ENCODE measurements at places on chromosomes 4 and X.

DNA sequence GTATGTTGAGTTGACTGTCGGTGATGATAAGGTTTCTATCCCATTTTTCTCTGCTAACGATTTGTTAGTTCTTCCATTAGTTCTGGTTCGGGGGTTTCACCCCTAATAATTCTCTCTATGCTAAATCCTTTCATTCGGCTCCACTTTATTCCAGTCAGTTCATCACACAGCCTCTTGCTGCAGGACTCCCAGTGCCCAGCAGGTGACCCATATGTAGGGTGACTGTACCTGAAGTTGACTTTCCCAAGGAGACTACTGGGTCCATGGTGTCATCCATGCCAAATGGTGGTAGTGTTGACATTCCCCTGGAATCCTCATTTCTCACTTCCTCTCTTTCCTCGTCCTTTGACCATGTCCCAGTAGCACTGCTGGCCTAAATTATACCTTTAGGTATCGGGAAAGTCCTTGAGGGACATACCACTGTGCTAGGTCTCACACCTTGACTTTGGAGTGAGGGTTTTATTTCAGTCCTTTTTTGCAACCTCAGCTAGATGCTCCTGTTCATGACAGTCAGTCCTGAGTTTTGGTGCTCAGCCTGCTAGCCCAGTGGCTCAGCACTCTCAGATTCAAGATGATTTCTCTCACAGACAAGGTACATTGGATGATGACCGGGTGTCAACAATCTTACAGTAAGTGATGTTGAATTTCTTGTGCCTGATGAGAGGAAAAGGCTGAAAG lies 105.1 kb upstream of the ARHGAP24 start:
- no peak for DNase-seq

DNA sequence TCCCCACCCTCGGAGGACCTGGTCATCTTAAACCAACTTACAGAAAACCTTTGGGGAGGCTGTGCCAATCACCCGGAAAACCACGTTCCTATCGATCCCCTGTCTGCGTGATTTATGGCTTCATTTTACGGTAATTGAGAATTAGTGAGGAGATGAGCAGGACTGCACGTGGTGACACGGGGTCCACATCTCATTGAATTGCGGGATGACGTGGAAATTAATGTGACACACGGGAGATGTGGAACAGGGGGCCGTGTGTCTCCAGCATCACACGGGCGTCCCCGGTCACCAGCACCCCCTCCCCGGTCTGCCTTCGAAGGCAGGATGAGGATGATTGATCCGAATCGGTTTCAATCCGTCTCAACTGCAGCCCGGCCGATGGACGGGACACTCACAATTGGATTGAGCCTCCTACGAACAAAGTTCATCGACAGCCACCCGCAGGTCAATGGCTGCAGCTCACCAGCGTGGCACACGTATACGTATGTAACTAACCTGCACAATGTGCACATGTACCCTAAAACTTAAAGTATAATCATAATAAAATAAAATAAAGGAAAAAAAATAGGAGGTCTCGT lies 160.3 kb downstream of the SHOX start:
- DNase-seq, result no peak

DNA sequence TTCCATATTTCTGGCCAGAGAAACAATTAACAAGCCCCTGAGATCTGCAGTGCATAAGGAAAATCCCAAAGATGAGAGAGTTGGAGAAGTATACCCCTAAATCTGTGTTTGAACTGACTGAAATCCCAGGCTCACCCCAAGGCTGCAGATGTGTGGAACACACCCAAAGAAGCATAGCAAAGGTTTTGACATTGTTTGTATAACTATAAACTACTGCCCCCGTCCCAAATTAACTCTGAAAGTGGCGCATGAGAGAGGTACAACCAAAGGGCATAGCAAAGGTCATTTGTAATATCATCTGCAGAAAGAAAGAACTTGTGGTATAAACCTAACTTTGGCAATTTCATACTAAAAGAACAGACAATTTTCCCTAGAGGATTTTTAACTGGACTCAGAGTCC lies 157.9 kb downstream of the DCAF12L1 start:
- DNase-seq, result no peak

GRCh38 chr4:112819729-112820128 lies 182.8 kb downstream of the LARP7 start:
- no peak for DNase-seq

- no peak for DNase-seq
These were observed 84.5 kb downstream of the AASDH start for GRCh38 chr4:56302760-56303159.

DNA sequence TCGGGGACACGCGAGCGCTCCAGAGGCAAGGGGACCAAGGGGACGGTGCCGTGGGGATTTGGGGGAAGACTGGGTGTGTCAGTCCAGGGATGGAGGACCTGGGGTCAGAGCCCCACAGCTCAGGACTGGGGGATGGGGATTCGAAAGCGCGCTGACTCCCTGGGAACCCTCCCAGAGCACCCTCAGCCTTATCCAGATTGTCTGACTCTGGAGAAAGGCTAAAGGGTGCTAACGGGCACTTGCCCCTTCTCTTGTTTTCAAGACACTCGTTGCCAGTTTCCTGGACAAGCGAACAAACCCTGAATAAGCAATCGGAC lies 1.1 kb downstream of the DOCK11 start:
- DNase-seq, result no peak

- DNase-seq, result no peak
These were observed 20.4 kb downstream of the TMEM271 start for GRCh38 chr4:555566-556275.

DNA sequence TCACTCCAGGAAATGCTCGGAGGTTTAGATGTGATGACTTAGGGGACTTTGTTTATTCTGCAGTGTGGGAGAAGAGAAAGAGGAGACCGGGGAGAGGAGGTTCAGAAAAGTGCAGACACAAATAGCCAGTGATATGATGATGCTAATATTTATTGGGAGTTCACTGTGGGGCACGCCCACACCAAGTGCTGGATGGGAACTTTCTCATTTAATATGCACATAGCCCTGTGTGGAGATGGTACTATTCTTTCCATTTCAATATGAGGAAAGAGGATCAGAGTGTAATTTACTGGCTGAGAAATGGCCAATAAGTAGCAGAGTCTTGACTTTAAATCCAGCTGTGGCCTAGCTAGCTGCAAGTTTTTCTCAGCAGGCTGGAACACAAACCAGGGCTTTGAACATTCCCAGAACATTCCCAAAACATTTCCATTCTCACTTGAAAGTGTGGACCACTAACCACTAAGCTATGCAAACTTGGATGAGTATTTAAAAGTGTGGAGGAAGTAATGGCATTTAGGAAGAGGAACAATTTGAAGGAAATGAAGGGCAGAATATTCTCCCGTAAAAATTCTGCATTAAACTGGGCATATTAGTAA lies 231.7 kb downstream of the HS3ST1 start:
- DNase-seq, result no peak

DNA sequence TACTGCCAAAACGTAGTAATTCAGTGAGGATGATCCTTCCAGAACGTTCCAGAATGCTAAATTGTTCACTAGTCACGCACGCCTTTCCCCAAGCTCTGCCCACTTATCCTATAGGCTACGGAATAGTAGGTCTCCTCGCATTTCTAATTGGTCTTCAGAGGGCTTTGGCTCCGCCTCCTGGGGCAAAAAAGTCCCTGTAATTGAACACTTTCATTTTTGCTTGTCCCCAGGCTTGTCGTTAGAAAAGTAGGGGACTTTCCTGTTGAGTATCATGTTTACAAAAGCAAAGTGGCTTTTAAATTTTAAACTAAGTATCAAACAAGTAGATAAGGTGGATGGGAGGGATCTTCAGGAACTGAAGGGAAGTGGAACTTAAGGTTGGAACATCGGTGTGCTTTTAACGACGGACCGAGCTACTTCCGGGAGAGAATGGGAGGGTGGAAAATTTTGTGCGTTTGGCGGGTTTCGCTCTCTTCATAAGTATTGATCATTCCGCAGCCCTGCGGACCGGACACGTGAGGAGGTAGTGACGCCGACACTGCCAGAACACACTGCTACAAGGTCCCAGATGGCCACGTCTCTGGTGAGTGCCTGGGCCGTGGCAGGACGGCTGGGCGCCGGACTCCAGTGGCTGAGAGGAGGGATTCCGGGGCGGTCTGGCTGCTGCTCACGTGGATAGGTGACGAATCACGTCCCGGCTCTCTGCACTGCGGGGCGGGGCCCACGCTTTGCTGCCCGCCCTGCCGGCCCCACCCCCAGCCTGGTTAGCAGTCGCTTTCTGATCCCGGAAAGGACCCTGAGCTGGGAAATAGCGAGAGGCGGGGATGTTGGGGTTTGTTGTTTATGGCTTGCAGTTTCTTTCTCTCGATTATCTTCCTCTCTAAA lies at the start of gene NXT2:
Gene NXT2 (plus strand): TSS at position 406 of the 885 bp plus-strand sequence. CDS start 163 bp downstream, at position 569.
- DNase-seq, result peak; percentile 91

DNA sequence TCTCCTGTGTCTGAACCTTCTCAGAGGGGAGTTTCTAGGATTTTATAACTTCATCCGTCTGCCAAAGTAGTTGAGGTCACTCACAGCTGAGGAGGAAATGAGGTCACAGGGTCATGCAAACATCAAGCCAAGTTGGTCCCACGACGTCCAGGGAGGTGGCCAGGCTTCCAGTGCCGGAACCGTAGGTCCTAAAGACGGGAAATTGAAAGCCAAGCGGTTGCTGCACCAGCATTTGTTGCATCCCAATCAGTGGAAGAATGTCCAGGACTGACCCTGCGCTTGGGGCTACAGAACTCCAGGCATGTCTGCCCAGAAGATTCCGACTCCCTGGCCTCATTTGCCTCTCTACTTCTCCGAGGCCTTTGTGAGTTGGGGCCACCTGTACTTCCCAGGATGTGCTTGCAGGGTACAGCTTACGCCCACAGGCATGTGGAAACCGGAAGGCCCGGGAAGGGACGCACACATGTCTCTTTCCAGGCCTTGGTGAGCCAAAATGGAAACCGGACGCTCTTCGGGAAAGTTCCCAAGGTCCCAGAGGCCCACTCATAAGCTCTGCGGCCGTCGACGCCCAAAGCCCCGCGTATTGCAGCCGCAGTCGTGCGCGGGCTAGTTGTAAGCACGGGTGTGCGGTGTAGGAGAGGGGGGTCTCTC lies 9.3 kb downstream of the PRDM8 start:
- DNase-seq, result no peak

GRCh38 chrX:117972711-117973109 lies 143.9 kb downstream of the KLHL13 start:
- no peak for DNase-seq
